H4 (cell line): ENCODE measurements at places on chromosomes 3 and 15.

DNA sequence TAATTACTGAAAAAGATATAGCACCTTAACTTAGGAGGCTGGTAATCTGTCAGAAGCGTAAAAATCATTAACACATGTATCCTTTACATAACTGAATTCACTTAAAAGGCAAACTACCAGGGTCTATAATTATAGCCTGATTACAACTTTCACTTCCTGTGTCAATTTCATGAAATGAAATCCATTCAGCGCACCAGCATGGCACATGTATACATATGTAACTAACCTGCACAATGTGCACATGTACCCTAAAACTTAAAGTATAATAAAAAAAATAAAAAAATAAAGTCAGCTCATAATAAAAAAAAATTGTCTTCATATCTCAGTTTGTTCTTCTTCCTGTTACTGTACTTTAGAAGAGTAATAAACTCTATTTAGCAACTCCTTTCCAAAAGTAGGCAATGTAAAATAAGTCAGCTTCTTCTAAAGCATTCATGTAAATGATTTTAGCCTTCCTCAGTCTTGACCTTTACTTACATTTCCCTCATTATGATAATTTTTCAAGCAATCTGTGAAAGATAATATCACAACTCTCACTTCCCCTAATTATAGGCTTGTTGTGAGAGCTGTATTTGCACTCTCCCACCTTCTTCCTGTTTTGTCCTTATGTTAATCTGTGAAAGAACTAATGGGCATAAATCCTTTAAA is 50.1 kb downstream of the KBTBD8 start:
- no peak for DNase-seq

DNA sequence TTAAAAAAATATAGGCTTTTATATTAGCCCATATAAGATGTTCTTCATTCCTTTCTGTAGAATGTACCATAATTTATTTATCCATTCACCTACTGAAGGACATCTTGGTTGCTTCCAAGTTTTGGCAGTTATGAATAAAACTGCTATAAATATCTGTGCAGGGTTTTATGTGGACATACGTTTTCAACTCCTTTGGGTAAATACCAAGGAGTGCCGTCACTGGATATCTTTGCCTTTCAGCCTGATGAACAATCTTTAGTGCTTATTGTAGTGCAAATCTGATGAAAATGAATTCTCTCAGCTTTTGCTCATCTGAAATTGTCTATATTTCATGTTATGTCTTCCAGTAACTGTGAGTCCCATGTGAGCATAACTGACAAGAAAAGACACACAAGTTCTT is 26.6 kb upstream of the BLM start:
- DNase-seq, result no peak

DNA sequence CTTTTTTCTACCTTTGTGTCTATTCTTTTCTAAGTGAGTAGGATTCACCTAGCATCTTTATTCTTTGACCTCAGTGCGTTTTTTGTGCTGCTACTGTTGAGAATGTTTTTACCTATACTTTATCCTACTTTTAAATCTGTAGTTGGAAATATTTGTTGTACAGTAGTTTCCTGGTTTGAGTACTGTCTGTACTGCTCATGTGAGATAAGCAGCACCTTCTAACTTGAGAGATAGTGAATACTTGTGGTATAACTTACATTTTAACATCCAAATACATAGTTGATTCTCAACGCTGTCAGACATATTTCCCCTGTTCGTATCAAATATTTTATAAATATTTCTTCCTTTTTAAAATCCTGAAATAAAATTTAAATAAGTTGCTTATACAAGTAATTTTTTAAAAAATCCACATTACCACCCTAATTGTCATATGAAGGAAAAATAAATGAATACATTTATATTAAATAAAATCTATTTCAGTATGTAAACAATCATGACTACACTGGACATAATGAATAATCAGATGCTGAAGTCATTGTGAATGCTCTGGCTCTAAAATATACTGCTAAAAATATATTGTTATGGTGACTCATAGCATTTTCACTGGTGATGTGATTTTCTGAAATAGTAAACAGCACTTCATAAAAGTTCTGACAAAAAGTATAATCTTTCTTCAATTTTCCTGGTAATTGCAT is 17.4 kb downstream of the ATP11B start:
- DNase-seq, result no peak

GRCh38 chr15:80594091-80594889 is 100.8 kb upstream of the ABHD17C start:
- DNase-seq, result no peak

- DNase-seq, result no peak
Measured at GRCh38 chr15:81052046-81052445, 51.3 kb downstream of the TLNRD1 start.

- peak; percentile 36 for DNase-seq
Measured at GRCh38 chr3:9397906-9398699, 688 bp downstream of the SETD5 start.
